ENCODE measurements at places on chromosomes 5 and 9.
A peak's percentile ranks its signal among the peaks of the same experiment; 100 is the strongest.

DNA sequence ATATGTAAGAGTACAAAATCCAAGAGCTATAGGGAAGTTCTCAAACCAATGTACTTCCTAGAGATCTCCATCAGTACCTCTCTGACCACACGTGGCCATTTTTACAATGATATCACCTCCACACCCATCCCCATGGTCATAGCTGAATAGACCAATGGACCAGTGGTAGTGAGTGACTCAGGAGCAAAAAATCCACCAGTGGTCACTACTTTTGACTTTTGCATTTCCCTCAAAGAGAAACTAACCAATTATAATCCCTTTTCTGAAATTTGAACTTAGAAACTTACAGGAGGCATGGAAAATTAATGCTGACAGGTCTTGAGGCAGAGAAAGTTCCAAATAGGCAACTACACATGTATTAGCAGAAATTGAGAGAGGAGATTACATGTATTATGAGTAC, 238.4 kb downstream of the TRPM3 start:
- no peak for DNase-seq

- no peak for DNase-seq
Observed at GRCh38 chr9:37559125-37559524, 17.1 kb downstream of the FBXO10 start.

DNA sequence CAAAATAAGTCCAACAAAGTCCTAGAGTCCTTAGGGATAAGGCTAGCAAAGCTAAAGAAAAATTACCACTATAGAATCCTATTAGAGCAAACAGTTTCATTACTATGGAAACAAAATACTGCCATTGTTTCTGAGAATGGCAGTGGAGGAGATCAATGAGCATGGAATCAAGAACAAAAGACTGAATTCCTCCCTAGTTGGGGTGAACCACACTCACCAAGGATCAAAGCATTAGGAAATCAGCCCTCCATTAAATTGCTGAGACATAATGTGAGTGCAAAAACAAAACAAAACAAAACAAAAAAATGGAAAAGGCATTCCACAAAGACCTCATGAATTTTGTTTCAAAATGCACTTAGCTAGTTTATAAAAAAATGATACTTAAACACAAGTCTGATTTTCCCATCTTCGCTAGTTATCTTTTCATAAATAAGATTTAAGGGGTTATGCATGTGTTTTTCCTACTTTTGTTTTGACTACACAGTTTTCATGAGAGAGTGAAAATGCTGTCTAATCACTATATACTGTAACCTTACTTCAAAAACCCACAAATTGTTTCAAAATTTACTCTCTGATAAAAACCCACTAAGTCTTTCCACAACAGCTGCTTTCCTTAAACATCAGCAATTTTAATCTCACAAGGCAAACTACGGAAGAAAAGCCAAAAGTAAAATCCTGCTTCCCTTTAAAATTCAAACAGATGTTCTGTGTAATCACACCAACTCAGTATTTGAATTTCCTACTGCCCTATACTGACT, 9.7 kb downstream of the SERINC5 start:
- DNase-seq = no peak

DNA sequence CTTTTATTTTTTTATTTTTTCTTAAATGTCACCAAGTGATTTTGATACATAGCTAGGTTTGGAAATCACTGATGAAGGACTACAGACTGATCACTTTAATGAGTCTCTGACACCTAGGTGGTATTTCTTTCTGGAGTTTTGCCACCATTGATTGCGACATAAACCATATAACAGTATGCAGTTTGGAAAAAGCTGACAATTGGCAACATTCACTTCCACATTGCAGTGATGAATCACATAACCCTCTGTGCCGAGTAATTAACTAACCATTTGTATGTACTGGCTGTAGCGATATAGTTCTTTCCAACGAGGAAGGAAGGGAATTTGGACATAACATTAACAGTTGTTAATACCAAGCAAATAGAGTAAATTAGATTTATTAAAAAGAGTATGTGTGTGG, 222.9 kb upstream of the EFNA5 start:
- DNase-seq = no peak

DNA sequence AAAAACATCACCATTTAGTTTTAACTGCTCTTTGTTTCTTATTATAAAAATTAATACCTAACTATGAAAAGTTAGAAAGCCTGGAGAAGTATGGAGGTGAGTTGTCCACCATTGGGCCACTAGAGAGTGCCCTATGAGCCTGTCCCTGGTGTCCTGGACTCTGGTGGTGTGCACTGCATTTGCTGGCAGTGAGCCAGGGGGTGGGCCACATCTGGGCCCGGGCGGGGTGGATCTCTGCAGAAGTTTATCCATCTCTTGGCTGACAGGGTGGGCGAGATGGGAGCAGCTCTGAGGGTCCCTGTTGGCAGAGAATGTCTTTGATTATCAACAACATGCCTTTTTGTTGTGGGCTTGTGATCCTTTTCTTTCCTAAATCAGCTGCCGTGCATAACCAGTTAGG, 8.2 kb downstream of the TENT4A start:
- DNase-seq = no peak

DNA sequence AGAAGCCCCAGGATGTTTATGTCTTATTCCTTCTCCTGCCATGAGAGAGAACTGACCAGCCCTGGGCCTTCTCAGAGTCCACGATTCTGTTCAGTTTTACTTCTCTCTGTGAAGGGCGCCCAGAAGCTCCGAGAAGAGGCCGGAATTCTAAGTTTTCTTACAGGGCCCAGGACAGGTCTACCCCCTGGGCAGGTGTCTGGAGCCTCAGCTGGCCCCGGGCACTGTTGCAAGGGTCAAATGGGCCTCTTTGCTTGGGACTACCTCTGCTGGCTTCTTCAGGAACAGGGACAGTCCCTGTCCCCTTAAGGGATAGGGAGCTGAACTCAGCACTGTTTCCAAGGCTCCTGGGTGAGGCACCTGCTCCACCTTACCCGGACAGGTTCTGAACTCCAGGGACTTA, 55.0 kb downstream of the RASGEF1C start:
- no peak for DNase-seq

DNA sequence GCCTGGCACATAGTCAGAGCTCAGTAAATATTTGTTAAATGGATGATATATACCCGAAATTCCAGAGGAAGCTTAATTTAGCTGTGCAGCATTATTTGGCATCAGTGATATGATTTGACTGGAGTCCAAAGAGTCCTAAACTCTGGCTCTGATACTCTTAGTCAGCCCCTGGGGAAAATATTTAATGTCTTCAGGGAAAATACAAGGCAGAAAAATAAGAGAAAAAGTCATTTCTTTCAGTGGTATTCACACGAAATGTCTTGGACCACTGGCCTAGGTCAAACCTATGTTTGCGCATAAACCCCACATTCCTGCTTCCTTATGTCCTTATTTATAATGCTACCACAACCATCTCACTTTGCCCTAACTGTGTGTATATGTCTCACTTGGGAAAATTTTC, 23.8 kb downstream of the GLRA1 start:
- no peak for DNase-seq

GRCh38 chr9:26261503-26262330, 583.5 kb upstream of the TUSC1 start:
- no peak for DNase-seq

DNA sequence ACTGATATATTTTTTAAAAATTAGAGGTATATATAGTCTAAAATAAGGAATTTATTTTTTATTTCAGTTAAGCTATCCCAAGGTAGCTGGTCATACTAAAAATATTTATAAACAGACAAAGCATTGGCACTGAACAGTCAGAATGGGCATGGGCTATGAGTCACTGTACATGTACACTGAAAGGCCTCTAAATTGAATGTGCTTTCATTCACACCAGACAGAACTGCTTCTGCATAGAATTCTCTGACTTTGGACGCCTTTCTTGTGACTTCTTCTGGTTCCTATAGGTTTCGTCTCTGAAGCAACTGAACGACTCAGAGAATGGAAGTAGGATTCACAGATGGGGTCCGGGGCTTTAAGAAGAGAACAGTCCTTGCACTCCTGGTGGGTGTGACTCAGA, 394.8 kb upstream of the MEF2C start:
- DNase-seq = no peak

DNA sequence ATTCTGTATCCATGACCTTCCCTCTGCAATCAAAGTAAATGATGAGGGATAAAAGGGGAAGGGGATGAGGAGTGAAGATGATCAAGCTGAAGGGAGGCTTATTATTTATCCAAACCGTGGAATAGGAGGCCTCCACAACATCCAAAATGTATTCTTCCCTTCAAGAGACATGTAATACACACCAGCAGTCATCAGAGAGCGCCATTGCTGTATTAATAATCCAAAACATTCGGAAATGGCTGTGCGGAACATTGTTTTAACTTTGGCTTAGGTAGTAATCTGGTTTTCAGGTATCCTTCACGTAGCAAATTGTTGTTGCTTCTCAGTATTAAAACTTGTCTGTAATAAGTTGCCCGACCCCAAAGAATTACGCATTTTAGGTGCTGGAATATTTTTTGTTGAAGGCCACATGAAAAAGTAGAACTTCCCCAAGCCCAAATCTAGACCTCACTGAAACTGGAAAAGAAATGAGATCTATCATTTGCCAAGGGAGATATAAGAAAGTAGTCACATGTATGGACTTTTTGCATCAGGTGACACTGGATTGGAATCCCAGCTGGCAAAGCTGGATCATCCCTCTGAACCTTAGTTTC, 2.6 kb upstream of the BOD1 start:
- peak; percentile 35 for DNase-seq

GRCh38 chr9:70617033-70617828, 202.8 kb upstream of the KLF9 start:
- DNase-seq = no peak

DNA sequence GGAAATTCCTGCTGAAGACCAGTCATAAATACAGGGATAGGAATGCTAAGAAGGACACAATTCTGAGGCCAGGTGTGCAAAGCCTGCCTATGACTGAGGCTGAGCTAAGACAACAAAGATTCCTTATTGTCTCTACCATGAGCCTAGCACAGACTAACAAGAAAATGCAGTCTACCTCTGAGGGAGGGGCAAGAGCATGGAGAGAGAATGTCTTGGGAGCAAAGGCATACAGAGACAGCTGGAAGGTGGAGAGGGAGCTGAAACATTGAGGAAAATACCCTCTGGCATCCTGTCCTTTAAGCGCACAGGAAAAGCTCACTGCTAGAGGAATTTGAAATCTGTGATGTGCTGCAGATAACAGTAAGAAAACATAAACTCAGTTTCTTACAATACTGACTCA, 8.8 kb upstream of the C9orf40 start:
- DNase-seq = no peak

- DNase-seq = peak; percentile 39
Observed at GRCh38 chr5:34684281-34684979, 28.3 kb downstream of the RAI14 start.

Measured in nephron progenitor cell (in vitro differentiated cells).